ENCODE measurements at places on chromosomes 16 and 17. TPM values are rescaled to one million over a fixed set of nuclear protein-coding genes. Genes with fewer than 3 reads are reported as not detected.

DNA sequence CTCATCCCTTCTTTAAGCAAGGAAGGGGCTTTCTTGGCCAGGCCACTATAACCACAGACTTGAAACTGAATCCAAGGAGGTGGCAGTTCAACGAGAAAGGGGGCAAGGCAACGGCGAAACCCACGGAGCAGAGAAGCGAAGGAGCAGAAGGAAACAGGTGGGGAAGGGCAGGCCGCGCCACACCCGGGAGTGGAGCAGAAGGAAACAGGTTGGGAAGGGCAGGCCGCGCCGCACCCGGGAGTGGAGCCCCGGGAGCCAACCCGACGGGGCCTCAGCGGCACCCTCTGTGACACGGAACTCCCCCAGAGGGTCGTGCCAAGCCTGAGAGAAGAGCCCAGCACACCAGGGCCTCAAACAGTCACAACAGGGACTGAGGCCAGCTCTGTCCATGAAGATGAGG is 20.3 kb downstream of the FANCA start:
- H3K27ac ChIP-seq: no peak overlapping the region
- DNase-seq: no peak
- H3K4me1 ChIP-seq: no peaks in the 10 kb centered on the region

DNA sequence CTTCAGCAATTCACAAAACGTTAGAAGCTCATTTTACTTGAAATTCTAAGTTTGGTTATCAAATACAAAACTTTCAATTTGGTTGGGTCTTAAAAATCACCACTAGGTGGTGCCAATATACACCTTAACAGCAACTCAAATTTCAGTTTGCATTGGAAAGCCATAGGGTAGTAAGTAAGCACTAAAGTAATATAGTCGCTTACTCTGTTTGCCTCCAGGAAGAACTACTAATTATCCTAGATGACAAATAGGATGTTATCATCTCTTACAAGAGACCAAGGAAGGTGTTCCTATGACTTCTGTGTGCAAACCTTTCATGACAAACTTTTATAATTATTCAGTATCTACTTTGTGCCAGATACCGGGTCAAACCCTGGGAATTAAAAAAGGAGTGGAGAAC is 93.3 kb downstream of the MYO1D start:
- H3K27me3 ChIP-seq: no peaks in the 10 kb centered on the region
- no peak for DNase-seq
- no peak overlapping the region for H3K27ac ChIP-seq
- H3K36me3 ChIP-seq: no peaks in the 10 kb centered on the region
- peaks cover 6% of the 10 kb centered on the region for H3K4me1 ChIP-seq

DNA sequence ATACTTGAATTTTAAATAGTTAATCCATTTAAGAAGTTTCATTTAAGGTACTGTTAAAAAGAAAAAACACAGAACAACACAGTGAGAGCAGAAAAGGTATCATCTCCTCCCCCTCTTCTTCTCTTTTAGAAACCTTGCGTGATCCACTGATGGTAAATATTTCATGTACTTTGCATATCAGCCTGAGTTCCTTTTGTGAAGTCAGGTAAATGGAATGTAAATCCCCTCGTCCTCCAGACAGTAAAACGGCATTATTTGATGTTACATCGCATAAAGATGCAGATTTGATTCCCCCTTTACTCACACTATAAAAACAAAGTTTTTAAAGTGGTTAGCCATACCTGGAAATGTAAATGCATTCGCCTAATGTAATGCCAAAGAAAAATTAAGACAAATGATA is 234.4 kb downstream of the WWOX start:
- DNase-seq: no peak
- H3K27ac ChIP-seq: no peak overlapping the region
- H3K4me3 ChIP-seq: no peak overlapping the region
- H3K27me3 ChIP-seq: no peaks in the 10 kb centered on the region
- no peaks in the 10 kb centered on the region for H3K36me3 ChIP-seq
- no peaks in the 10 kb centered on the region for H3K4me1 ChIP-seq

DNA sequence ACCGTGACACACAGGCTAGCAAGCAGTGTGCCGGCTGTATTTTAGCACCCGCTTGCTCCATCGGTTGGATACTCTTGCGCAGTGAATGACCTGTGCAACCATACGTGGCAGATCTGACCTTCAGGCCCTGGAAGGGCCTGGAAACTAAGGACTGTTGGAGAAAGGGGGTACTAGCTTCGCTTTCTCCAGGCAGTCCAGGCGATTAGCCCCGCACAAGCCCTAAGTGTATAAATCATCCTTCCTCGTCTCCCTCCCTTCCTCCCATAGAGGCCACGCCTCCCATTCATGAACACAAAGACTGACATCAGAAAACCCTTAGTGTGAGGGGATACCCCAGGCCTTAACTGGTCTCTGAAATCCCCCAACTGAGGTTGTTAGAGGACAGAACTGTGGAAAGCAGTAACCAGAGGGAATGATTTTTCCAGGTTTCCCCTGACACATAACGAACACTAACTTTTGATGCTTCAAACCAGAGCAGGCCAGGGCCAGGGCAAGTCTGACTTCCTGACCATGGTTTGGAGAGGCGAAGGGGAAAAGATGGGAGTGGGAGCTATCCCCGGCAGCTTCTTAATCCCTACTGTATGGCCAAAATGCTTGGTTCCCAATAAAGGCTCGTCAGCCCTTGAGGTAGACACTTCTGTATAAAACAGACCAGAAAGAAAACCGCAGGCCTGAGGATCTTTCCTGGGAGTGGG is 1.4 kb upstream of the DYNLL2 start:
- no peak overlapping the region for H3K27ac ChIP-seq
- DNase-seq: no peak
- H3K36me3 ChIP-seq: no peaks in the 10 kb centered on the region
- no peak overlapping the region for H3K4me3 ChIP-seq
- peaks cover 26% of the 10 kb centered on the region for H3K4me1 ChIP-seq
- H3K27me3 ChIP-seq: no peaks in the 10 kb centered on the region

DNA sequence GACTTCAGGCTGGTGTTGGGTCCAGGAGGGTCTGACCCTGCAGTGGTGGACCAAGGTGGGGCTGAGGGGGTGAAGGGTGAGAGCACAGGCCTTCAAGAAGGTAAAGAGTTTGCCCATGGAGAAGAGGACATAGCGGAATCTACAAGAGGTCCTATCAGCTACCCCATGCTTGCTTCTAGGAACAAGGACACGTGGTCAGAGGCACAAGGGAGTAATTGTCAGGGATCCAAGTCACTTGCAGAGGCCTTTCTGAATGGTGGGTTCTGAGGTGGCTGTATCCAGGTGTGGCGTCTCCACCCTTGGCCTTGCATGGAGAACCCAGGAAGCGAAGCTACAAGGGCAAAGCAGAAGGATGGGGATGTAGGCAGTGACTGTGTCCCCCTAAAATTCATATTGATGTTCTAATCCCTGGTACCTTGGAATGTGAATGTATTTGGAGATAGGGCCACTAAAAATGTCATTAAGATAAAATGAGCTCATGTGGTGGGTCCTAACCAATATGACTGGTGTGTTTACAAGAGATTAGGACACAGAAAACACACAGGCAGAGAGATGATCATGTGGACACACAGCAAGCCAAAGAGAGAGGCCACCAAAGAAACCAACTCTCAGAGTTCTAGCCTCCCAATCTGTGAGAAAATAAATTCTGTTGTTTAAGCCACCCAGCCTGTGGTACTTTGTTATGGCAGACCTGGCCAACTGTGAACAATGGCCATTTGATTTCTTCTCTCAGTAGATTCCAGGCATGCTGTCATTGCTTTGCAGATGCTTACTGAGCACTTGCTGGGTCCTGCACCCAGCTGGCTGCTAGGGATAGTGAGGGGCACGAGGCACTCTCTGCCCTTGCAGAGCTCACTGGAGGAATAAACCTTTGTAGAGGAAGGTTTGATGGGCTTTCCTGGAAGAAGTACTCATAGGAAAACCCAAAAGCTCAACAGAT is 75.8 kb downstream of the UTP18 start:
- no peaks in the 10 kb centered on the region for H3K27me3 ChIP-seq
- DNase-seq: no peak
- no peak overlapping the region for H3K27ac ChIP-seq

DNA sequence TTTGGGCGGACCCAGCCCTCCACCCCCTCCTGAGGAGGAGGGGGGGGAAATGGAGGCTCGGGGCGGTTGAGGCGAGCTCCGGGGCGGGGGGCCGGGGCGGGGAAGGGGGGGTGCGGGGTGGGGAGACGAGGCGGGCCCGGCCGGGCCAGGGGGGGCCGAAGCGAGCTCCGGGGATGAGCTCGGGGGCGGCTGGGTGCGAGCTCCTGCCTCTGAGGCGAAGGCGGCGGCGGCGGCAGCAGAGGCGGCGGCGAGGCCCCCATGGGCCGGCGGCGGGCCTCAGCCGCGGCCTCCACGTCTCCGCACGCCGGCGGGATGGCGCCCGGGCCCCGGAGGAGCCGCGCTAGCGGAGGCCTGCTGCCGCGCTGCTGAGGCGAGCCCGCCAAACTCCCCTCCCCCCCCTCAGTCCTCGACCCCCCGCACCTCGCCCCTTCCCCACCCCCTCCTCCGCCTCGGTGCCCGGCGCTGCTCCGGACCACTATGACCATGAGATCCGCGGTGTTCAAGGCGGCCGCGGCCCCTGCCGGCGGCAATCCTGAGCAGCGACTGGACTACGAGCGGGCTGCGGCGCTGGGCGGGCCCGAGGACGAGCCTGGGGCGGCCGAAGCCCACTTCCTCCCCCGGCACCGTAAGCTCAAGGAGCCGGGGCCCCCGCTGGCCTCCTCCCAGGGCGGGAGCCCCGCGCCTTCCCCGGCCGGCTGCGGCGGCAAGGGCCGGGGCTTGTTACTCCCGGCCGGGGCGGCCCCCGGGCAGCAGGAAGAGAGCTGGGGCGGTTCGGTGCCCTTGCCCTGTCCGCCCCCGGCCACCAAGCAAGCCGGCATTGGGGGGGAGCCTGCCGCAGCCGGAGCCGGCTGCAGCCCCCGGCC is 596 bp downstream of the MSL1 start:
- peaks cover 33% of the 10 kb centered on the region for H3K4me1 ChIP-seq
- H3K27ac ChIP-seq: peak overlapping the region; percentile 93
- peak overlapping the region; percentile 98 for H3K4me3 ChIP-seq
- no peaks in the 10 kb centered on the region for H3K27me3 ChIP-seq
- peak; percentile 57 for DNase-seq
- no peaks in the 10 kb centered on the region for H3K36me3 ChIP-seq

GRCh38 chr16:55052348-55052734 is 121.7 kb downstream of the IRX5 start:
- H3K36me3 ChIP-seq: no peaks in the 10 kb centered on the region
- H3K4me3 ChIP-seq: no peak overlapping the region
- no peak overlapping the region for H3K27ac ChIP-seq
- H3K4me1 ChIP-seq: no peaks in the 10 kb centered on the region
- no peak for DNase-seq

DNA sequence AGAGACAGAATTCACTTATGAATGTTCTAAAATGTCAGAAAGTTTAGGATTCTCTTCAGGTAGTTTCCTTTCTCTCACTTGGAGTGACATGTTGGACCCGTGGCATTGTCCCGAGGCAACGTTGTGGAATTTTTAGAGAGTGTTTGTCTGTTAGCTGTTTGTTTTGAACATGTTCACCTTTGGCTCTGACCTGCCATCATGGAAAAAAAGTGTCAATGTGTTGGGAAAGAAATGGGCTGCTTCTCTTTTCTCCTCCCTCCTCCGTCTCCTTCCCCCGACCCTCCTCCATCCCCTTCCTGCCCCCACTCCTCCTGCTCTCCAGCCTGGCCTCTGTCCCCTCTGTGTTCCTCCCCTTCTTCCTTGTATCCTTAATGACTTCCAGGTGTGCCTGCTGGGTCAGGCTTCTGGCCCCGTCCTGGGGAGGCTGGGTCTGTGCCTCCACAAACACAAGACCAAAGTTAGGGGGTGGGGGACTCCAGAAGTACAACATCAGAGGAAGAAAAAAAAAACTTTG is 463.1 kb downstream of the MAF start:
- no peaks in the 10 kb centered on the region for H3K27me3 ChIP-seq
- DNase-seq: no peak
- no peaks in the 10 kb centered on the region for H3K36me3 ChIP-seq
- no peaks in the 10 kb centered on the region for H3K4me1 ChIP-seq
- H3K27ac ChIP-seq: no peak overlapping the region
- no peak overlapping the region for H3K4me3 ChIP-seq

- no peaks in the 10 kb centered on the region for H3K27me3 ChIP-seq
- DNase-seq: no peak
- H3K4me1 ChIP-seq: no peaks in the 10 kb centered on the region
- no peak overlapping the region for H3K27ac ChIP-seq
- H3K4me3 ChIP-seq: no peak overlapping the region
Measured at GRCh38 chr16:15741207-15741871, 91.3 kb downstream of the NDE1 start.

- H3K27me3 ChIP-seq: peaks cover 54% of the 10 kb centered on the region
- no peak overlapping the region for H3K4me3 ChIP-seq
- DNase-seq: no peak
- no peak overlapping the region for H3K27ac ChIP-seq
- H3K4me1 ChIP-seq: peaks cover 14% of the 10 kb centered on the region
Measured at GRCh38 chr16:3032624-3033023, 4.1 kb downstream of the BICDL2 start.

- H3K27ac ChIP-seq: no peak overlapping the region
- H3K36me3 ChIP-seq: no peaks in the 10 kb centered on the region
- H3K4me1 ChIP-seq: no peaks in the 10 kb centered on the region
Measured at GRCh38 chr17:39131616-39132015, 19.8 kb downstream of the PLXDC1 start.

DNA sequence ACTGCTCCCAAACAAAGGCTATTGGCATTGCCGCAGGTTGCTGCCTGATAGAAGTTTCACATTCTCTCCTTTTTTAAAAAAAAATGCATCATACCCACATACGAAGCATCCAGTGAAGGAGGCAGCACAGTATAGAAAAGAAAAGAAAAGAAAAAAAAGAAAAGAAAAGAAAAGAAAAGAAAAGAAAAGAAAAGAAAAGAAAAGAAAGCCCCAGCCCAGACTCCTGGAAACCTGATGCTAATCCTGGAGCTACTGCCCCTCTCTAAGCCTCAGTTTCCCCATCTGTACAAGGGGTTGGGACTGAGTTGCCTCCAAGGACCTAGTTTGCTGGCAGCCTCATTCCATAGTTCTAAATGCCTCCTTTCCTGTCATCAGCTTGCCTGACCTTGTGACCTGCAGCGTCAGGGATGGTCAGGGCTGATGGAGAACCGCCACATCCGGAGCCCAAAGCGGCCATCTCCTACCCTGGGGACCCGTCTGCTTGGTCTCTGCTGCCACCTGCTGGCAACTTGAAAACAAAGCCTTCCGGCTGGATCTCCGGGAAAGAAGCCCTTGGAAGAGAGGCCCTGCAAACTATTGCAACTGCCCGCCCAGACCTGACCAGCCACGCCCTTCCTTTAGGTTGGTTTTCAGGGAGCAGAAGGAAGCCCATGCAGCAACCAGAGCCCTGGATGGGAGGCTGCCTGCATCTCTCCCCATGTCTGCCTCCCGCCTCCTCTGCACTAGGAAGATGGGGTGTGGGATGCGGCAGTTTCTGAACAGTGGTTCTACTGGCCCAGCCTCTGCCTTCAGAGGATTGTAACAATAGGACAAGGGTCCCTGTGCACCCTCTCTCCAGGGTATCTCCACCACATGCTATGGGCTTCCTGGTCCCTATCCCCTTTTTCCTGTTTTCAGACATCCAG is 13.0 kb downstream of the AIPL1 start:
- no peaks in the 10 kb centered on the region for H3K36me3 ChIP-seq
- H3K27ac ChIP-seq: no peak overlapping the region
- no peak overlapping the region for H3K4me3 ChIP-seq
- DNase-seq: peak; percentile 85
- no peaks in the 10 kb centered on the region for H3K27me3 ChIP-seq

GSDMA gene
- total RNA-seq: not detected

SMTNL2 gene
- total RNA-seq: 0.17 TPM

RNF157 gene
- total RNA-seq: 4.7 TPM

MYO1C gene
- total RNA-seq: 98.7 TPM

Measured in adrenal gland (tissue), 19 donors.